ENCODE measurements at places on chromosomes 6 and 20.

GRCh38 chr6:75991941-75992340 is 80.5 kb downstream of the IMPG1 start:
- no peak for DNase-seq

DNA sequence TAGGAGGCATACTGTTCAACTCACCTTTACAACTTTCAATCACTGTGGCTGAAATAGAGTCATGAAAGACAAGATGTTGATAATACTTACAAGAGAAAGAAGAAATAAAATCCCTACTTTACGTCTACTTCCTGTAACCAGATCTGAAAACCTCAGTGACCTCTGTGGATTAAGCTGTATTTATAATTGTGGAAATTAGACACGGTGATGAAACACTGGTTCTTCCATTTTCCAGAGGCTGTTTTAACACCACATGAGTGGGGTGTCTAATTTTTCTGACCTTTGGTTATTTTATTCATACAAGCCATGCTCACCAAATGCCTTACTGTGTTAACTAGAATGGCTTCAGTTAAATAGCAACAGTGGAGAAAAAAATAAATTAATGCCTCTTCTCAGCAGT is 58.5 kb upstream of the HIVEP1 start:
- no peak for DNase-seq

DNA sequence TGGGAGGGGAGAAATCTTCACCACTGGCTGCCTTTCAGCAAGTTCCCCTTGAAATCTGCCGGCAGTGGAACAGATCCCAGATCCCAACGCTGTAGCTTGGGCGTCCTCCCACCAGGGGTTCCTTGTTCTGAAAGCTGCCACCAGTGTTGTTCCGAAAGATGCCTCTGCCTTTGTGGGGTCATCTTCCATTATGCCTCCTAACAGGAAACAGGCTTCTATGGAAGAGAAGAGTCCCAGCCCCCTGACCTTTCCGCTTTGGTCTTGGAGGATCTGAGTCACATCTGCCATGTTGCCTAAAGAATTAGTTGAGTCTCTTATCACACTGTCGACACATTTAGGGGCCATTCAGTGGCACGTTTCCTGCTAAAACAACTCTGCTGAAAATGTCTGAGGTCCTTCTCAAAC is 57.5 kb upstream of the NFATC2 start:
- DNase-seq, result no peak

- DNase-seq, result no peak
These were observed 20.8 kb downstream of the DAAM2 start for GRCh38 chr6:39812853-39813533.

DNA sequence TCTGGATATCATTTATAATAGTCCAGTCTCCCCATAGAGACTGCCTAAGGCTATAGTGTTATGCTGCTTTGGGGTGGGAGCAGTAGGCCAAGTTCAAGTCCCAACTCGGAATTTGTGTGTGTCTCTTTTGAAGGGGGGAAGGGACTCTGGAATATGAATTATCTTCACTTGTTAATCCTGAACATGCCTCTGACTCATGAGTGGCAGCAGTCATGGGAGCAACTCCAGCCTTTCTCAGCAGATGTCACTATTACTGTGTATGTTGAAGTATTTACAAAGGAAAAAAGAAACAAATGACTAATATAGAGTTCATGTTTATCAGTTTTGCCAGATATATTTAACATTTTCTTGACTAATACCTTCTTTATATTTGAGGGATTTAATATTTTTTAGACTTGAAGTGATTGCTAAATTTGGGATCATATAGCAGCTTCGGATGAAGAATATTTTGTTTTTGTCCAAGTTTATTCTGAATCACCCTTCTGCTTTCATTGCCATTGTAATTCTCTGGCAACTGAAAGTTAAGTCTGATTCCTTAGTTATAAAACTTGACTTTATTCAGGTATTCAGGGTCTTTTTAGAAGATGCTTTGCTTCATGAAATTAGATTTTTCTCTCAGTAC is 23.4 kb downstream of the FAM217A start:
- peak; percentile 23 for DNase-seq

DNA sequence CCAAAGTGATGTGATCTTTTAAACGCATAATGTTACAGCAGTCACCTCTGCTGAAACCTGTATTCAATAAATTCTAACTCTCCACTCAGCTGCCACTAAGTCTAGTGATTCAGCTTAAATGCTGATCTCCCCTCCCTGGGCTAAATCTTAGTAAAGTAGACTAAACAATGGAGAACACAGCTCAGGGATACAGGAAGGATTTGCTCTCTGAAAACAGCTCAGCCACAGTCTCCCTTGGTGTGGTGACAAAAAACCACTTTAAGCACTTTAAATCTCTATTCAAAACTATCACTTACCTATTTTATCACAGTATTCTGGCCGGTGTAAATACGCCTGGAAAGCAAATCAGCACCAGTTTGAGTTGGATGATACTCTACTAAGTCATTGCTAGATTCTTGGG is 130.6 kb downstream of the RFX6 start:
- no peak for DNase-seq

GRCh38 chr20:41574802-41575389 is 43.3 kb downstream of the CHD6 start:
- DNase-seq, result no peak

DNA sequence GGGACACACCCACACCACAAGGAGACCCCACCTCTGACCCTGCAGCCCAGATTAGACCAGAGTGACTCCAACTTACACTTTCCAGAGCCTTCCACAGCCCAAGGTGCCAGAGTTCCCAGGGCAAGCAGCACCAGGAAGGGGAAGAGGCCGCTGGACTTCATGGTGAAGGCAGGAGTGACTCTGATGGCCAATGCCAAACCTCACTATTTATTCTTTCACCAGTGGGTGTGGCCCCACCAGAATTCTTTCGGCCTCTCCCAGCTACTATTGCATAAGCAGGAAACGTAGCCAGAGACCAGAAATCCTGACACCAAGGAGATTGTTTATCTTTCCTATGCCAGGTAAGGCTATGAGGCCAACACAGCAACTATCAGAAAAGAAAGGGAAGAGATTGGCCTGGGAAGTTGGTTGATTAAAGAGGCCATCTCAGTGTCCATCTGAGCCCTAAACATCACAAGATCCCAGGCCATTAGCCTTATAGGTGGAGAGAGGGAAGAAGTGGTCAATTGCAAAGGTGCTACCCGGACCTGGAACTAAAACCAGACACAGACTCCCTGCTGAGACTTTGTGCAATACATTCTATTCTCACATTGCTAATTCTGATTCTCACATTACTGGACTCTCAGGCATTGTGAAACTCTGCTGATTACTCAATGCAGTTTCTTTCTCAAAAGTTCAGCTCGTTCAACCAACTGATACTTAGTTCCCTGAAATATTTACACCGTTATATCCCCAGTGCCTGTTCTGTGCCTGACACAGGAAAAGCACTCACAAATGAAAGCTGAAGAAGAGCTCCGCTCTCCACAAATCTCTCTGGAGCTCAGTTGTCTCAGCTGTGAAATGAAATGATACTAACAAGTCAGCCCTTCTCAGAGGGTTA is at the start of gene SLPI:
TSS of gene SLPI (minus strand) at position 182 of the 880 bp plus-strand sequence. CDS start at position 161, 21 bp downstream.
- no peak for DNase-seq

GRCh38 chr6:4687989-4688947 is 87.9 kb upstream of the CDYL start:
- no peak for DNase-seq

DNA sequence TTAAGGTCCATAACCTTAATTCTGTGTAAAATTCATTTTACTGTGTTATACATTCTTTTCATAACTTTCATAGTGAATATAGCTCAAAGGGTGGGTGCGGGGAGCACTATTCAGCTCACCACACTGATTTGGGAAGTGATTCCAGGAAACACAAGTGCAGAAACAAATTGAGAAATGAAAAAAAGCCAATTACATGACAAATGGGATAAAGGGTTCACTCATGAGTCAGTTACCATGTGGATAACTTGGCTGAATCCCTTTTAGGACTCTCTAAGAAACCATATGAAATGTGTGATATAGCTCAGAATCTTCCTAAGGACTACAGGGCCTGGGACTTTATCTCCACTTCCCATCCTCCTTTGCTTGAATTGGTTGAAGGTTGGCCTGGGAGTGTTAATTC is 3.1 kb upstream of the BTN2A1 start:
- no peak for DNase-seq

GRCh38 chr20:54938707-54939106 is 463.3 kb downstream of the DOK5 start:
- no peak for DNase-seq

- DNase-seq, result no peak
These were observed 26.3 kb upstream of the LAMP5 start for GRCh38 chr20:9488063-9488462.

GRCh38 chr6:94127716-94128115 is 708.4 kb upstream of the EPHA7 start:
- DNase-seq, result no peak

DNA sequence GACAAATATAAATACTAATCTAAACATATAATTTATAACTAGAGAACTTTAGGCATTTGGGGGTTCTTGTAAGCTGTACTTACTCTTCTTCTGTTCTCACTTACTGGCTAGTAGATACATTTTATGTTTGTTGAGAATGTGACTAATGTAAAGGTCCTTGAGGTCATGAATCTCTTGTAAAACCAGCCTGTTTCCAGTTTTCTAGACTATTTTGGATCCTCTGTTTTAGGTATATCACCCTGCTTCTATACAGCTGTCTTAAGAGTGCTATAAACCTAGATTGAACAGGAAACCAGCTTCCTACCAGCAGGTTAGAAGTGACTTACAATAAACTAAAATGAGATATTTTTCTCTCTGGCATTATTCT is 134.2 kb downstream of the PLCB4 start:
- DNase-seq, result no peak

DNA sequence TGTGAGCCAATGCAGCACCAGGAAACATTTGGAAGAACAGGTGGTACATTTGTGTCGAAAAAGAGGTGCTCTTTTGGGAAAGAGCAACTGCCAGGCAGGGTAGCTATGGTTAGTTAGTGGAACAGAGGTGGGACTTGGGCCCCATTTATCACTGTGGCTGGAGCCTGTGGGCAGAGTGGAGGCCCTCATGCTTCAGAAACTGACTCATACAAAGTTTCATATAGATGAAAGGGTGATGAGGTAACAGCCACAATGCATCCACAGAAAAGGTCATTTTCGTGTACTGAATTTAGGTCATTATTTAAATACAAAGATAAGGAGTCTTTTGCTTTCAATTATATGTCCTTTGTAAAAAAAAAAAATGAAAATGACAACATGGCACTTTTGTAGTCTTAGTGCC is 76.4 kb upstream of the HS3ST5 start:
- no peak for DNase-seq

- no peak for DNase-seq
These were observed 56.9 kb upstream of the ENPP4 start for GRCh38 chr6:46072866-46073265.

GRCh38 chr20:527571-527886 is 16.1 kb downstream of the CSNK2A1 start:
- no peak for DNase-seq

GRCh38 chr6:81783893-81784292 is 31.4 kb upstream of the TENT5A start:
- no peak for DNase-seq

- no peak for DNase-seq
These were observed 81.2 kb downstream of the KCNQ5 start for GRCh38 chr6:72703093-72703492.

DNA sequence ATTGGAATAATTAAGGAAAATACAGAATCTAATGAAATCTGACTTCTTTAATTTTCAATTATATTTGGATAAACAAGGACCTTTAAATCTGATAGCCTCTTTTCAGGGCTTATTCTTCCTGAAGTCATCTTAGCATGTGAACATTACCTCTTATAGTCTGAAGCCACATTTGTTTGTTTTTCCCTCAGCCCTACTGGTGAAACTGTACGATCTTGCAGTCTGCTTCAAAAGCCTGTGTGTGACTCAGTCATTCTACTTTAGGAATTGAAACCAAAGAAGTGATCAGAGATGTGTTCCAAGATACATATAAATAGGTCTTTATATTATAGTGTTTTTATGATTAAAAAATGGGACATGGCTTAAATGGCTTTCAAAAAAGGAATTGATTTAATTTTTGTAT is 67.5 kb downstream of the MACROD2 start:
- no peak for DNase-seq

DNA sequence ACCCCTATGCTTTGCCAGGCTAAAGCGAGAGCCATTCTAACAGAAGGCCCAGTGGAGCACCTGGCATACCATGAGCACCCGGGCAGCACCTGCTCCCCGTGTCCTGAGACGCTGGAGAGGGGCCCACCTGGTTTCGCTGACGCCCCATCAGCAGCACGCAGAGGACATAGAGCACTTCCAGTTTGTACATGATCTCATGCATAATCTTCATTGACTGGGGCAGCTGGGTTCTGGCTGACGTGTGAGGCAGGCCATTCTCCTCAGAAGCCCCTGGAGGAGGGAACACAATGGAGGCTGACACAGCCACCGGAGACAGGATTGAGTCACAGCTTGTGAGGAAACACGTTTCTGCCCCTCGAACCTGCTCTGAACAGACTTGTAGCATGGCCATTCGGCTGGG is 65.4 kb downstream of the MYH7B start:
- DNase-seq, result no peak

DNA sequence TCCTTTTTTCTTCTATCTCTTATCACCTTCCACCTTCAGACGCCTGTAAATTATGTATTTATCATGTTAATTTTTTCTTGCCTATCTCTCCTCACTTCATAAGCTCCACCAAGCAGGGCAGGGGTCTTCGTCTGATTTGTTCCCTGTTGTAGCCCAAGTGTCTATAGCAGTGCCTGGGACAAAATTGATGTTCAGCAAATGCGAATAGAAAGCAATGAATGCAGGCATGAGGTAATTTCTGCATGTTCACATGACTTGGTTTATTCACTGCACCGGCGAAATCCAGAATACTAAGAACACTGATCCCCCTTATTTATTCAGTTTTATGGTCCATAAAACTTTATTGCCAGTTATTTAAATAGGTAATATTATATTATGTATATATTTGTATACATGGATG is 162.1 kb downstream of the TBC1D7 start:
- no peak for DNase-seq

GRCh38 chr20:50226093-50226974 is 35.7 kb downstream of the CEBPB start:
- DNase-seq, result no peak

DNA sequence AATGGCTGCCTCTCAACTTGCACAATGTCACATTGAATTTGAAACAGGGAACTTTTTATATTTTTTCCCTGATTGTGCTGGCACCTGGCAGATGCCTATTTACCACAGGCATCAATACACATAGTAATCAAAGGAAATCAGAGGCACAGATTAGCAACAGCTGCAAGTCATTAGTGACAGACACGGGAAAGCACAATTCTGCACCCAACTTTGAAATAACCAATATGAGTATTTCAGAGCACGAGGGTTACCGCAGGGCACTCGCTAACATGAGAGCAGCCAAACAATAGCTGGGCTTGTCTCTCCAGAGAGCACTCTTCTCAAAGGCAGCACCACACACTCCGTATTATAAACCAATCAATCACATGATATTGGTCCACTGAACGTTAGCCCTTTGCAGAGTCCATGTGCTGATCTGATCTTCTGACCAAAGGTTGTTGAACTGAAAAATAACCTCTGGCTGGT is 149.5 kb downstream of the RNF144B start:
- no peak for DNase-seq

DNA sequence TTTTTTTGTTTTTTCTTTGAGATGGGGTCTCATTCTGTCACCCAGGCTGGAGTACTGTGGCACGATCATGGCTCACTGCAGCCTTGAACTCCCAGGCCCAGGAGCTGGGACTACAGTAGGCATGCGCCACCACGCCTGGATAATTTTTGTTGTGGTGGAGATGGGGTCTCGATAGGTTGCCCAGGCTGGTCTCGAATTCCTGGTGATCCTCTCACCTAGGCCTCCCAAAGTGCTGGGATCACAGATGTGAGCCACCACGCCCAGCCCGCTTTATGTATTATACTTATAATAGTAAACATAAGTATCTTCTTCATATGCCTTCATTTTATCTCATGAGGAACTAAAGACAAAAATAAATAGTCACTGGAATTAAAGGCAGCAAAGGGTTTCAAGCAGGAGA is 63.5 kb downstream of the GINS1 start:
- DNase-seq, result no peak
